ENCODE measurements at places on chromosomes 7 and 10.

GRCh38 chr10:101295261-101295660, 58.7 kb upstream of the BTRC start:
- DNase-seq = no peak

GRCh38 chr10:91931526-91932190, 8.1 kb downstream of the BTAF1 start:
- peak; percentile 42 for DNase-seq

- peak; percentile 27 for DNase-seq
Observed at GRCh38 chr7:37916673-37917660, at the start of gene SFRP4. Gene SFRP4 (minus strand): TSS chr7:37916817. CDS start chr7:37916537, 280 bp downstream.

DNA sequence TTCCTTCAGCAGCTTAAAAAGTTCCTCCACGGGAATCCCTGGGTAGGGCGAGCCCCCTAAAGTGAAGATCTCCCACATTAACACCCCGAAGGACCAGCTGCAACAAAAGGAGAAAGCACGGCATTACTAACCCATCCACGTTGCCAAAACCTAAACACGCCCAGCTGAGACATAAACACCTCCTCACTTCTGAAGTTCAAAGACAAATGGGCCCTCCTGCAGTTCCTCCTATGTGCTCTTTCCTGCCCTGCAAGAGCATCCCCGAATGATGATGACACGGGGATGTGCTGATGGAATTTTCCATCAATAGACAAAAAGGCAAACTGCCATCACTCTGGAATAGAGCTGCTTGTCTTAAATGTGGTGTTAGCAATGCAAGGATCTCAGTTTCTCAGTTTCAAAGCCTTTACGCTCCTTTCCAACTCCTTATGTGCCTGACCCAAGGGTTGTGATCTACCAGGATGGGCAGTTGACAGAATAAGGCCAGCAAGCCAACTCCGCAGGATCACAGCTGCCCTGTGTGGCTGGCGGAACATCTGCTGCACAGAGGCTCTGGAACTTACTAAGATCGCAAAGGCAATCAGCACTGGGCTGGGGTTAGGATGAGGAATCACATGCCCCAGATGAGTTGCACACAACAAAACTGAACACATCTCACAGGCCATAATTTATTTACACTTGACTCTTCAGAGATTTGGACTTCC, 112.7 kb downstream of the FGFR2 start:
- DNase-seq = no peak

DNA sequence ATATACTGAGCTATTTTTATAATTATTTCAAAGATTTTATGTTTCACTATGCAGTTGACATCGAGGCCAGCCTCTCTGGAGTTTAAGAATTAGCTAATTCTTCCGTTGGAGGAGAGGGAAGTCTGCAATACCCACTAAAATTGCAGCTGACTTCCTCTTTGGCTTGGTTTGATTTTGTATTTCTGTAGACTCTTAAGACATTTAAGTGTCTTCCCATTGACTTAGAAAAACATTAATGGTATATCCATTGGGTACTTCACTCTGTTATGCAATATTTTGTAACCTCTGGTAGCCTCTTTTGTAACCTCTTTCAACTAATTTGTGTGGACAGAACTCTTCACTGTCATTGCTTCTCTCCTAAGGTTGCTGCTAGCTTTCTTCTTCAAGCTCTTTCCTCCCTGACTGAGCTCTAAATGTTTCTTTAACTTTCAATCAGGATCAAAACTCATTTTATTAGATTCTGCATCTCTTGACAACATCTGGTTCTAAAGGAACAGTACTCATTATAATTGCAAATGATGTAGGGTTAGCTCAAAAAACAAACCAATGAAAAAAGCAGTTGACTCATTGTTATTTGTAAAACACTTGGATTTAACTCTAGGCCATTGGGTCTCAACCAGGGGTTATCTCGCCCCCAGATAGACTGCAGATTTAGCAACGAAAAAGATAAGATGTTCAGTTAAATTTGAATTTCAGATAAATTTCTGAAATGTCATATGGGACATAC, 1.7 kb upstream of the ANKRD22 start:
- no peak for DNase-seq

GRCh38 chr10:44805466-44806210, 105.5 kb upstream of the TMEM72 start:
- no peak for DNase-seq

- no peak for DNase-seq
Observed at GRCh38 chr10:38119038-38119437, 24.9 kb downstream of the ZNF37A start.

- DNase-seq = no peak
Observed at GRCh38 chr7:44706788-44707557, 41.7 kb upstream of the ZMIZ2 start.

DNA sequence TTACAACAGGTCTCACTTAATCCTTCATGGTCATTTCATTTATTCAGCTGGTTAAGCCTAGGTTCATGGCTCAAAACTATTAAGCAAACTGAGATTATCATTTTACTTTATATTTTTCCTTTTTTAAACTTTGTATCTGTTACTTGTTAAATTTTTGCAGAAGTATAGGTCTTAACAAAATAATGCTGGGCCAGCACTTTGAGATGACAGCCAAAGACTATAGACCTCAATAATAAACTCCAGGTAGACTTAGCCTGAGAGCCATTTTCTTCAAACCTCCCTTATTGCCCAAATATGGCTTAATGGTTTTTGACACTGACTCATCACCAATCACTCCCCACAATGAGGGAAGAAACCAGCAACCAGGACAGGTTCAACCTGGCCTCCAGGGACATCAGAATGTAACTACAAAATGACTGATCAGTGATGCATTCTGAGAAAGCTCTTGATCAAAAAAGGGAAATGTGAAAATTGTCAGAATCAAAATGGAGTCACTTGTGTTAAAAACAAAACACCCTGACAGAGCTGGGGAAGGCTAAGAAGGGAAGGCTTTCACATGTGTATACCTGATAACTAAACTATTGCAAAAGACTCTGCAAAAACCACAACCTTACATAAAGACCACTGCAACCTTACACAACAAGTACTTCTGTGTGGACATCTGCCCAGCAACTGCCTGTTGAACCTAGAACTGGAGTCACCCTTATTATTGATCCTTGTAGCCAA, 2.1 kb upstream of the CCDC126 start:
- DNase-seq = no peak

DNA sequence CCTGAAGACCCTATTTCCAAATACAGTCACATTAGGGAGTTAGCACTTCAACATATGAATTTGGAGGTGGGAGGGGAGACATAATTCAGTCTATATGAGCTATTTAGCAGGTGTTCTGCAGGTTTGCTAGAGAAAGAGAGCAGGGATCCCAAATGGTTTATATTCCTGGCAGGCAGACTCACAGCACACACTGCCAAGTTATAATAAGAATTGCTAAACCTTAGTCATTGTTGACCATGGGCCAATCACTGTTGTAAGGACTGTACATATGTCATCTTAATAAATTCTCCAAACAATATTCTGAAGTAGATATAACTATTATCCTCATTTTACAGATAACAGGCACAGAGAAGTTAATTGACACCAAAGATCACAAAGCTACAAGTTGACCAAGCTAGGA, 1.5 kb upstream of the CCDC3 start:
- no peak for DNase-seq

DNA sequence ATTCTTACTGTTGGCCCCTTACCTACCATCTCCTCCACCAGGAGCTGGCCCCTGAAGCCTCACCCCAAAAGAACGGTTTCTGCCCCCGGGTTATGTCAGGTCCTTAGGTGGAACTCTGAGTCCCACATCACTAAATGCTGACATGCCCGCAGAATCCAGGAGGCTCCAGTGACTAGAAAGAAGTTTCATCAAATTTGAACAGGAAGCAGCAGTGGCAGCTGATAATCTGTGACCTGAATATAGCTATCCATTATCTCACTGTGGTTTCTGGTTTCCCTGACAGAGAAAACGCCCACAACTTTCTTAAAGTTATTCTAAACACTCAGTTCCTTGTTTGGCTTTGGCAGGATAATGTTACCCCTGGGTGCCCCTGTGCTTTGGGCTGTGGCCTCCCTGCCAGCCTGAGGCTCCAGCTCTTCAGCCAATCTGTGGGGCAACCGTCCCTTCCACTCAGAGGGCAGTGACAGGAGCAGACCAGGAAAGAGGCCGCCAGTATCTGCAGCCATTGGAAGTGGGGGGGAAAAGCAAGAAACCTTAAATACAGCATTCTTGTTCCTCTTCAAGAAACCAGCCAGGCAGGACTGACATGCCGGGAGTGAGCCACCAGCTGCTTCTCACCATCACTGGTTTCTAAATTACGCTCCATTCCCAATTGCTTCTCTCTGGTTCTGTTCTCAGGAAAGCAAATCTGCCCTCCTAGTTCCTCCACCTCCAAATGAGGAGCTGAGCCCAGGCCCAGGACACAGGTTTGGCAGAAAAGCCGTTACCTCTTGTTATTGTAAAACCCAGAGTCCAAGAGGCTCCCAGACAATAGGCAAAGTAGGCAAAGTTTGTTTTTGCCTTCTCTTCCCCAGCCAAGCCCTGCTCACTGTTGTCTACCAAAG, 41.2 kb upstream of the VCL start:
- peak; percentile 48 for DNase-seq

GRCh38 chr10:112461029-112461887, 14.2 kb downstream of the VTI1A start:
- peak; percentile 84 for DNase-seq

- no peak for DNase-seq
Observed at GRCh38 chr7:132383962-132384361, 192.3 kb downstream of the PLXNA4 start.

DNA sequence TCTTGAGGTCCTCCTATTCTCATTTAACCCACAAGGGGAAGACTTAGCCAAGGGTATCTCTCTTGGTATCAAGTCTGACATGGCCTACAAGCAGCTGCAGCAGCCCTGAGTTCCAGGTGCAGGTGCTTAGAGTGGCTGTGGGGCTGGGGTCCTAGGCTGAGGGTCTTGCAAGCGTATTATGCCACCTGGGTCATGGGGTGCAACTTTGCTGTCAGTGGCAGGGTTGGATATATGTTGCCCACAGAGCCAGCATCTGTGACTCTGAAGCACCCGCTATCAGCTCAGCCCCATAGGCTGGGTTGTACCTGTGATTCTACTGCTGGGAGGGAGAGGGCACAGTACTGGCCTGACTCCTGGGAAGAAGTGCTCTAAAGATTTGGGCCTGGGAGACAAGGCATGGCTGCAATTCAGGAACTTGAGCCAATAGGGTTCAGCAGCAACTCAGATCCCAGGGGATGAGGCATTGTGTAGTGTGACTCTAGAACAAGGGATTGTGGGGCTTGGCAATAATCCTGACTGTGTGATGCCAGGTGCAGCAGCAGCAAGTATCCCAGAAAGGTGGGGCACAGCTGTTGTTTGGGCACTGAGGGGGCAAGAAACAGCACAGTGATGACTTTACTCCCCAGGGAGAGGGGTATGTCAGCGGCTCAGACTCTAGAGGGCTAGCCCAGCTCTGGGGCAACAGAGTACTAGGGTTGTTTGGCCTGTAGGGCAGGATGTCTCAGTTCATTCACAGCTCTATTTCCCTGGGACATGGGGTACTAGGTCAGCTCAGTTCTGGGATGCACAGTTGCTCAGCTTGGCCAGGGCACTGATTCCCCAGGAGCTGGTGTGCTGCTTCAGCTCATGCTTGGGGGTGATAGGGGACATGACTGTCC, 41.4 kb downstream of the NEURL1 start:
- no peak for DNase-seq

DNA sequence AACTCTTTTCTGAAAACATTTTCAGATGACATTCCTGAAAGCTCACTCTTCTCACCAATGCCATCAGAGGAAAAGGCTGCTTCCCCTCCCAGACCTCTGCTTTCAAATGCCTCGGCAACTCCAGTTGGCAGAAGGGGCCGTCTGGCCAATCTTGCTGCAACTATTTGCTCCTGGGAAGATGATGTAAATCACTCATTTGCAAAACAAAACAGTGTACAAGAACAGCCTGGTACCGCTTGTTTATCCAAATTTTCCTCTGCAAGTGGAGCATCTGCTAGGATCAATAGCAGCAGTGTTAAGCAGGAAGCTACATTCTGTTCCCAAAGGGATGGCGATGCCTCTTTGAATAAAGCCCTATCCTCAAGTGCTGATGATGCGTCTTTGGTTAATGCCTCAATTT, 16.5 kb downstream of the ANLN start:
- no peak for DNase-seq

DNA sequence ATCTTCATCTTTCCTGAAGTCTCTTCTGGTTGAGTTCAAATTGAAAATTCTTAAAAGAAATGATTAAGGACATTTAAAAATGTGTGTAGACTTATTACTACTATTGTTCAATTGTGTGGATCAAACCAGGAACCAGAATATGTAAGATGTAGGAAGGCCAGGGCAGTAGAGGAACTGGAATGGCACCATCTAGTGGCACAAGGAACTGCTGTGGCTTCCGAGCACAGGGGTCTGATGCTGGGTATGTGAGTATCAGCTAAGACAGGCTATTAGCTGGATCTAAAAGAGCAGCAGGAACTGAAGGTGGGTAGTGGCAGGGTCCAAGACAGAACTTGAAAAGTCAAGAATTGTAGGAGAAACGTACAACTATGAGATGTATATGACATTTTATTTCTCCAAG, 247.3 kb downstream of the SEMA3A start:
- DNase-seq = peak; percentile 18

DNA sequence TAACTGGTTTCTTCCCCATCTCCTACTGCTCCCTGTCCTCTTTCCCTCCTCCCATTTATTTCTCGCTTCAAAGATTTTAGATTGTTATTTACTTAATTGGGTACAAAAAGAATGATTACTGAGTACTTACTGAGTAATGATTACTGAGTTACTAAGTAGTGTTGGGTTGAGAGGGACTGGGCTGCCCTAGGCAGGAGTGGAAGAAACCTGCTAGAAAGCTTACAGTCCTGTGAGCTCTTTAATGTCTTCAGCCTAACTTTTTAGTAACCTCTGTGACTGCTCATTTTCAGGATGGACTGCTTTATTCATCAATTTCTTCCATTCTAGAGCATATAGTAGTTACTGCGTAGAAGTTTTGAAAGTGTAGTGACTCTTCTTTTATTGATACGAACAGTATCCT, 7.6 kb downstream of the PHF14 start:
- no peak for DNase-seq

- no peak for DNase-seq
Observed at GRCh38 chr10:31340343-31340742, 21.3 kb downstream of the ZEB1 start.

DNA sequence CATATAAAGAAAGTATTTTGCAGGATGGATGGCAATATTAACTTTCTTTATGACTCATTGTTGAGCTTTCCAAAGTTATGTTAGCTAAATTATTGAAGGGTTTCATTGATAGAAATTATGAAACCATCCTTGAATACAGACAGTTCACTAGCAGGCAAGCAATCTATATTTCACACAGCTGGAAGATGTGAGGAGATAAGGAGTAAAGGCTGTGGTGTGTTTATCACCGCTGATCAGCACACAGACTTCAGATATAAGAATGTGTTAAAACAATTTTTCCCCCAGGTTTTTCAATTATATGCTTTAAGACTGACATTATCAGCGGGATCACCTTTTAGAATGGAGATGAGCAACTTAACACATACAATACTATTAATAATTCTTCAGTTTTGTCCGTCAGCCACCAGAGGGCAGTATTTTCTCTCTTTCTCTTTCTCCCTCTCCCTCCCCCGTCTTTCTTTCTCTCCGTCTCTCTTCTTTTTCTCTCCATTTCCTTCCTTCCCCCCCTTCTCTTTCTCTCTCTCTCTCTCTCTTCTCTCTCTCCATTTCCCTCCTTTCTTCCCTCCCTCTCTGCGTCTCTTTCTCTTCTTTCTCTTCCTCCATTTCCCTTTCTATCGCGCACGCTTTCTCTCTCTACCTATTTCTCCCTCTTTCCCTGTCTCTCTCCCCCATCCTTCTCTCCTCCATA, 62.9 kb upstream of the FAM171A1 start:
- peak; percentile 65 for DNase-seq

GRCh38 chr7:43454936-43455518, 127.9 kb upstream of the STK17A start:
- peak; percentile 49 for DNase-seq
